Mucosa of gallbladder (tissue), 1 donor: ENCODE measurements at places on chromosomes 12 and 14. TPM values are rescaled to one million over a fixed set of nuclear protein-coding genes. Genes with fewer than 3 reads are reported as not detected.

Gene LRP6
- 36.3 TPM for total RNA-seq

Gene MED13L
- total RNA-seq = 117 TPM

Gene OVCH1
- not detected for total RNA-seq

Gene RPS26
- total RNA-seq = 34.0 TPM

Gene PRB2
- not detected for total RNA-seq

Gene A2M
- 550 TPM for total RNA-seq

Gene CIROP
- total RNA-seq = not detected

Gene STYK1
- 12.3 TPM for total RNA-seq

Gene KLRC2
- 0.32 TPM for total RNA-seq

Gene ADCY4
- 29.0 TPM for total RNA-seq

Gene PLCZ1
- not detected for total RNA-seq

Gene POTEM
- total RNA-seq = not detected

Gene RBP5
- 7.1 TPM for total RNA-seq

Gene RHEBL1
- total RNA-seq = 0.29 TPM

Gene P2RX2
- not detected for total RNA-seq

Gene ACOT6
- total RNA-seq = not detected

Gene SMAGP
- 40.4 TPM for total RNA-seq

Gene SMCO3
- total RNA-seq = 0.46 TPM

Gene RILPL2
- 6.2 TPM for total RNA-seq

Gene LRTM2
- total RNA-seq = not detected

Gene UBE2N
- total RNA-seq = 80.5 TPM

Gene HECTD1
- total RNA-seq = 137 TPM

Gene PDE6H
- total RNA-seq = not detected

Gene MYBPC1
- 0.55 TPM for total RNA-seq

Gene SERPINA12
- total RNA-seq = not detected

Gene RITA1
- total RNA-seq = 21.5 TPM

Gene KRT74
- not detected for total RNA-seq

Gene MSI1
- 2.6 TPM for total RNA-seq
